Tibial nerve (tissue), 4 donors: ENCODE measurements at places on chromosomes 7 and 10. TPM values are rescaled to one million over a fixed set of nuclear protein-coding genes. Genes with fewer than 3 reads are reported as not detected.

DNA sequence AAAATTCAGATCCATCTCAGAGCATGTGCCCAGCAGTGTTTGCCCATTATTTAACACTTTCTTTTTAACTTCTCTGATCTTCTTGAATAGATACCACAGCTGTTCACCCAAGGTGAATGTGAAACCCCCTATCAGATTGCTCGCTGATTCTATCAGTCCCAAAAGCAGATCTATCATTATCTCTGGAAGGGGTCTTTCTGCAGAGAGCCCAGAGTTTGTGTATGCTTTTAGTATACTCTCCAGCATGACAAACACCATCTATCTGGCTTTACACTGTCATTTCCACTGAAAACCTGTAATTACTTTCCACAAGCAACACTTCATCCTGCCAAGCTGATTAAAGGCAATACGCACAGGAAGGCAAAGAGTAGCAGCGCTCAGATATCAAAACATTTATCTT, 168.2 kb downstream of the CACNA2D1 start:
- no peak for DNase-seq

- no peak for DNase-seq
These were observed 166.5 kb upstream of the PITRM1 start for GRCh38 chr10:3339121-3339520.

CHN2 gene
- total RNA-seq = 4.2 TPM

NSUN6 gene
- 24.7 TPM for total RNA-seq

ST8SIA6 gene
- 4.2 TPM for total RNA-seq

DNA sequence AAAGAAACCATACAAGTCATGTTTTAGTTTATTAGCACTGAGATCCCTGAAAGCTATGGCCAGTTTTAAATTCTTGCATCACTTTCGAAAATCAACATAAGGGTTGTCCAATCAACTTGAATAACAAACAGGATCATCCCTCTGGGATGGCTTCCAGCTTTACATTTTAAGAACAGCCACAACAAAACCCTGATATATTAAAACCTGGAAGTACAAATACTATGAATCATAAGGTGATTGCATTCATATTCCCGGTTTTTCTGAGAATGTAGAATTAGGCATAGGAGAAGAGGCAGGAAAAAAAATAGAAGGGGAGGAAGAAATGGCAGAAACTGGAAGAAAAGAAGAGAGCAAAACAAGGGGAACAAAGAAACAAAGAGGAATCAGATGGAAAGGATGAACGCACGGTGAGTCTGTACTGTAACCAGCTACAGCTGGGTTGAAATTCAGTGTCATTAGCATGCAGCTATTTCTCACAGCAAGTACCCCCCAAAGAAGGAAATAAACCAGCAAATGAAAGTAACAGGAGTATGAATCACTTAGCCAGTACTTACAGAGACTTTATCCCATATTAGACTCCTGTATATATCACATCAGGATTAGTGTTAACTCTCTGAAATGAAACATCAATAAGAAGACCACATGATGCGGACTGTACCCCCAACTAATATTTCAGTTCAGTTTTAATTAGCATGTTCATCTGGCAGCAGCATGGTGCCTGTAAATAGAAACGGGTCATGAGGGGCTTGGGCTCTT, 301.3 kb downstream of the RNLS start:
- DNase-seq = no peak

NUB1 gene
- 64.9 TPM for total RNA-seq

NKX6-2 gene
- total RNA-seq = 10.3 TPM

FHIP2A gene
- 49.6 TPM for total RNA-seq

DNA sequence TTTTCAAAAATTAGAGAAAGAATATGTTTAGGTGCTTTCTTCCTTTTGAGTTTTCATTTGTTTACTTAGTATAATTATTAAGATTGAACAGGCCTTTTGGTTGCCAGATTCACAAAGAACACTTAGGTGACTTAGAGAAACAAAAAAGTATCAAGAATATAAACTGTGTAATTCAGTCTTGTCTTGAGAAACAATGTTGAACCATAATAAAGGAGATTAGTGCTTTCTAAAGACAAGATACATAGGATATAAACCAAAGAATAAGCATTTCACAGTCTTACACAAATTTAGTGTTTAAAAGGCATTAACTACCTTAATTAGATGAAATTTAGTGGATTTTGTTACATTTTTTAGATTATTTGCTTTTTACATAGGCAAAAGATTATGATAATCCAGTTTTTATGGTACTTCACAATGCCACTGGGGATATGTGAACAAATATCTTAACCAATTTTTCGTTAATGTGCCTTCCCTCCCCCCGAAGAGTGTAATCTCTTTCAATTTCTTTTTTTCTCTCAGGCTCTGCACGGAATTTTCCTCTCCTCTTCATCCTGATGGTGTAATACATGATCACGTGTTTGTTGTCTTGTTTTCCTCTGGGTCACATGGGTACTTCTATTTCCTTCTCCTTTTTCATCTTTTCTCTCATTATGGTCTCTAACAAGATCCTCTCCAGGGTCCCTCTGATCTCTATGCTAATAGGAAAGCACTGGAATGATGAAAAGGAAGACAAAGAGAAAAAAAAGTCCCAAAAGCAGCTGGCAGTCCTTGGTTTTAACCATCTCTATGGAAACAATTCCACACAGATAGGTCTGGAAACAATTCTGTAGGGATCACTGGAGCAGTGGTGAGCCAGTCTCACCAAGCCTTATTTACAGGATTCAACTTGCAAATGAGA, 3.7 kb upstream of the HNRNPH3 start:
- no peak for DNase-seq

- DNase-seq = peak; percentile 12
These were observed 10.7 kb downstream of the NCOA4 start for GRCh38 chr10:46019569-46020343.

DNA sequence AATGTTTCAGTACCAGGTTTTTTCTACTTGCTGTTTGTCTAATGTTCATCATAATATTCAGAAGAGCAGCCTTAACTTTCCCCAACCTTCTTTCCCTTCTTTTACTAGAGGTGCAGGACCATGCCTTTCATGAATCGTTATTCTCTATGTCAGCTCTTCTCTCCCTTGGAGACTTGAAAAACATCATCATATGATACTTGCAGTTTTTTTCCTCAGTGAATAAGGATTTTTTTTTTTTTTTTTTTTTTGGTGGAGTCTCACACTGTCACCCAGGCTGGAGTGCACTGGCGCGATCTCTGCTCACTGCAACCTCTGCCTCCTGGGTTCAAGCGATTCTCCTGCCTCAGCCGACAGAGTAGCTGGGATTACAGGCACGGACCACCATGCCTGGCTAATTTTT, 30.1 kb downstream of the SMNDC1 start:
- DNase-seq = no peak

- DNase-seq = no peak
These were observed 694.1 kb downstream of the SUGCT start for GRCh38 chr7:40828686-40829600.

DNA sequence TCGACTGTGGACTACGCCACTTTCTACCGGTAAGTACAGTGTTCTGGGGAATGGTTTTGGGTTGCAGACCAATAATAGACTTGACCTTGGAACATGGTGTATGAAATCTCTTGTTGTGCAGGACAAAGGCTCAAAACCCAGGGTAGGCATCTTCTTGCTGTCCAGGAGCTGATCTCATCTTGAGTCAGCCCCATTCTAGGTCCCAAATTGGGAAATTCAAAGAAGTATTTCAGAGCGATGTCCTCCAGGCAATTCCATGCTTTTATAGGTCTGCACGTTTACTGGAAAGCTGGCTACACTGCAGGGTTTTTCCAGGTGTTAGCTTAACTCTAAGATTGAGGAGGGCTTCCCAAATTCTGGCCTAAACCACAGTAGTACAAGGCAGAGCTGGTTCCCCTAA, 180.7 kb downstream of the BMPER start:
- DNase-seq = no peak

BRI3 gene
- total RNA-seq = 43.8 TPM
